Astrocyte of the hippocampus (primary cell): ENCODE measurements at places on chromosomes 2 and 18.
A peak's percentile ranks its signal among the peaks of the same experiment; 100 is the strongest.

- no peak for DNase-seq
These were observed 24.1 kb upstream of the PLEKHM3 start for GRCh38 chr2:208049441-208049840.

GRCh38 chr2:126704434-126705160 lies 48.6 kb downstream of the GYPC start:
- peak; percentile 35 for DNase-seq

DNA sequence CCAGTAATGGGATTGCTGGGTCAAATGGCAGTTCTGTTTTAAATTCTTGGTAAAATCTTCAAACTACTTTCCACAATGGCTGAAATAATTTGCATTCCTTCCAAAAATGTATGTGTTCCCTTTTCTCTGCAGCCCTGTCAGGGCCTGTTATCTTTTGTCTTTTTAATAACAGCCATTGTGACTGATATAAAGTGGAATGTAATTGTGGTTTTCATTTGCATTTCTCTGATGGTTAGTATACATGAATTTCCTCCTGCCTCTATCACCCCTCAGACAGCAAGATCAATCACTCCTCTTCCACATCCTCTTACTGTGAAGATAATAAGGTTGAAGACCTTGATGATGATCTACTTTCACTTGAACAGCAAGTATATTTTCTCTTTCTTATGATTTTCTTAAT lies 304.8 kb upstream of the FSIP2 start:
- DNase-seq = peak; percentile 64

DNA sequence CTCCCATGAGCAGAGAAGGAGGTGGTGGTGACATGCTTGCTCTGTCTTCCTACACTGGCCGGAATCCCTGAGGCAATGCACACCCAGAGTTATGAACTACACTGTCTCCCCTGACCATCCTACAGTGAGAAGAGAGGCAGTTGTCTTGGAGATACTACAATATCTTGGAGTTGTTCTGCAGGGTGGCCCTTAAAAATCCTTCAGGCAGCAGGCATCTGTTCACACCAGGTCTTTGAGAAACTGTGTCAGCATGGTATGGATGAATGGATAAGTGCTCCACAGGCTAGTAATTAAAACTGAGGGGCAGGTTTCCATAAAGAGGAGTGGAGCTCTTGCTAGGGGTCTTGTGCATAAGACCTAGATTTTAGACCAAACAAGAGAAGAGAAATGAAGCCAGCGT lies 223.7 kb upstream of the COPS8 start:
- DNase-seq = no peak

DNA sequence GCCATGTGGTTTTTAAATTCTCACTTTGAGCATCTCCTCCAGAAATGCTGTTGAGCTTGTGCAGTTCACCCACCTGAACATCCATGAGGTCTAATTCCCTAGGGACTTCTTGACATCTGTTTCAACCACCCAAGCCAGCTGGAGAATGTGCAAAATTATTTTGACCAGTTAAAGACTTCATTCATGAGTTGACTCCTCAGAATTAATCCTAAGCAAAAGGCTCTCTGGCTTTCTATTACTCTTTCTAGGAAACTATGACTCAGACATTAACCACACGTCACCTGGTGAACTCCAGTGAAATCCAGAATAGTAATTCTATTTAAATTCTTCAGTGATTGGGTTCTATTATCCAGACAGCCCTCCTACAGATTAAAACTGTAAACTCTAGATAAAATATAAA lies 247.5 kb downstream of the NBAS start:
- DNase-seq = peak; percentile 72
